ENCODE measurements at places on chromosomes 7 and 10.

DNA sequence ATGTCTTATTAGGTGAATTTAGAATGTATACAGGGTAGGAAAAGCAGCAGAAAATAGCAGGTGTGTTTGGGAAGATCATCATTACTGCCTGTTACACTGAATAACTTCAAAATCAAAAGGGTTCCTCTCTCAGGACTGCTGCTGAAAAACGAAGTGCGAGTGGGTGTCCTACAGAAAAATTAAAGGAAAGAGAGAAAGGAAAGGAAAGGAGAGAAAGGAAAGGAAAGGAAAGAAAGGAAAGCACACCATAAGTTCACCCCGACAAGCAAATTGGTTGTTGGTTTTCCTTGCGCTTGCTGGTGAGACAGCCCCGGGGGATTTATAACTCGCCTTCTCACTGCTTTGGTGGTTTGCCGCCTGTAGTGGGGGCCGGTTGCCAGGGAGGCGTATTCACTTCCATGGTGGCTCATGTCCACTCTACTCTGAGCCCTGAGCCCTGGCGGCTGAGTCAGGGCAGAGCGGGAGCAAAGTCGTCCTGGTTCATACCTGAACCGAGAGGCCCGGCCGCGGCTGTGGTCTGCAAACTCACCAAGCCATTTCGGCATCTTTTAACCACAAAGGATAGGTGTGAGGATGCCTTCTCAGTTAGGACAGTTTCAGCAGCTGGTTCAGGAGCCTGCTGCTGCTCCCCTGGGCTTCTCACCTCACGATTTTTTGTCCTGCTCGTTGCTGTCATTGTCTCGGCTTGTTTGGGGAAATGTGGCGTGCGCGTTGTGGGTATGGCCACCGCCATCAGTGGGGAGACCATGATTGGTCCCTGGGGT is 26.1 kb downstream of the INPP5A start:
- no peak for DNase-seq
- no peaks in the 10 kb centered on the region for H3K27me3 ChIP-seq
- H3K4me1 ChIP-seq = peaks cover 29% of the 10 kb centered on the region

- no peak overlapping the region for H3K4me3 ChIP-seq
- H3K4me1 ChIP-seq = peaks cover 2% of the 10 kb centered on the region
- H3K27ac ChIP-seq = no peak overlapping the region
- no peaks in the 10 kb centered on the region for H3K36me3 ChIP-seq
Measured at GRCh38 chr10:125091891-125092290, 68.5 kb downstream of the CTBP2 start.

GRCh38 chr10:133279326-133280226 is 2.9 kb upstream of the ADAM8 start:
- H3K4me1 ChIP-seq = peaks cover 22% of the 10 kb centered on the region
- no peak for DNase-seq
- no peaks in the 10 kb centered on the region for H3K27me3 ChIP-seq
- H3K36me3 ChIP-seq = peaks cover 5% of the 10 kb centered on the region

GRCh38 chr10:8013006-8013405 is 41.5 kb upstream of the GATA3 start:
- peaks cover 6% of the 10 kb centered on the region for H3K36me3 ChIP-seq
- DNase-seq = no peak
- peaks cover 2% of the 10 kb centered on the region for H3K4me1 ChIP-seq

DNA sequence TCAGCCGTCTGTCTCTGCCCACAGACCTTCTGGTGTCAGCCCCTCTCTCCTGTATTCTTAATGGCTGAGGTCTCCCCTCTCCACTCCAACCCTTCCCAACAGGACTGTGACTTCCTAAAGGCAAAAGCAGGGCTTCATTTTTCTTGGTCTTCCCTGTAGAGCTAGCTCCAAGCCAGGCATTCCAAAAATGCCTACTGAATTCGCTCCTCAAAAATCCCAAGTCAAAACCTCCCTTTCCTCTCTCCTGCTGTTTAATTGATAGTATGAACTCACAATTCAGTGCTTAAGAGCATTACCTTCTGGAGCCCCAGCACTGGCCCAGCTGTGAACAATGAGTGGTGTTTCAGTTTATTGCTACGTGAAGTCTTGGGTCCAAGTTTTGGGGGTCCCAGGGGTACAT is 628.4 kb downstream of the PARD3 start:
- no peak for DNase-seq
- no peak overlapping the region for H3K4me3 ChIP-seq
- H3K27ac ChIP-seq = no peak overlapping the region
- H3K36me3 ChIP-seq = no peaks in the 10 kb centered on the region
- peaks cover 24% of the 10 kb centered on the region for H3K27me3 ChIP-seq
- no peaks in the 10 kb centered on the region for H3K4me1 ChIP-seq

DNA sequence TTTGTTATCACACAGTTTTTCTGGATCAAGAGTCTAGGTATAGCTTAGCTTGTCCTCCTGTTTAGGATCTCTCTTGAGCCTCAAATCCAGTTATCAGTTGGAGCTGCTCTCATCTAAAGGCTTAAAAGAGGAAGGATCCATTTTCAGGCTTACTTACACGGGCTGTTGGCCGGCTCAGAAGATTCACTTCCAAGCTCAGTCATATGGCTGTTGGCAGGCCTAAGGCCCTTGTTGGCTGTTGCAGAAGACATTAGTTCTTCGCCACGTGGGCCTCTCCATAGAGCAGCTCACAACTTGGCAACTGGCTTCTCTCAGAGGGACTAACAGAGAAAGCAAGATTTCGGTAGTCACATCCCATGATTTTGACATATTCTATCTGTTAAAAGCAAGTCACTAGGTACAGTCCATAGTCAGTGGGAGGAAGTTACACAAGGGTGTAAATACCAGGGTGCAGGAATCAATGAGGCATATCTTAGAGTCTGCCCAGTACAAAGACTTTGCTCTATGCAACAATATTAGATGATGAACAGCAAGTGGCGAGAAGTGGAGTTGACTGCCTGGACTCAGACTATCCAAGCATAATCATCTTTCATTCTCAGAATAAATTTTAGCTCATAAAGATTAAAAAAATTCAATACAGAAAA is 280.1 kb upstream of the MBL2 start:
- H3K36me3 ChIP-seq = no peaks in the 10 kb centered on the region
- H3K27me3 ChIP-seq = no peaks in the 10 kb centered on the region
- DNase-seq = no peak
- no peak overlapping the region for H3K4me3 ChIP-seq
- H3K4me1 ChIP-seq = no peaks in the 10 kb centered on the region
- H3K27ac ChIP-seq = no peak overlapping the region

DNA sequence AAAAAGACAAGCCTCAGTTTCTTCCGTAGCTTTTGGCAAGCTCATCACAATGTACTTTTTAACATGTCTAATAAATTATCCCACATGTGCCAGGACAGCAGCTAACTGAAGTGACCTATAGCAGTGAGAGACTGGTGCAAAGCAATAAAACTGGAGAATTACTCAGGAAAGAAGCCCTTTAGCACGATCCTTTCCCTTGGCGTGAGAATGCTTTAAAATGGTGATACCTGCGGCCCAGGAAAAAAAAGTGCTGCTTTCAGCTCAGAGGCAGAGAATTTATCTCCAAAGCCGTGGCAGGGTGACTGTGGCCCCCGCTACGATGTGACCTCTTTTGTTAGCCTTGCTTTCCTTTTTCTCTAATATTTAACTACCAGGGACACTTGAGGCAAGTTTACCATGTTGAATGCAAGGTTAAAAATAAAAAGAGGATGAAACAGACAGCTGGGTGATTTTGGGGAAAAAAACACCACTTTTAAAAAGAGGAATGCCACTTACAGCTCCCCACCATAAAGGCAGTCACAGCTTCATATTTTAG is 184.0 kb downstream of the FANK1 start:
- H3K4me3 ChIP-seq = no peak overlapping the region
- H3K27me3 ChIP-seq = no peaks in the 10 kb centered on the region
- H3K4me1 ChIP-seq = no peaks in the 10 kb centered on the region

- no peak overlapping the region for H3K27ac ChIP-seq
- H3K4me1 ChIP-seq = no peaks in the 10 kb centered on the region
- DNase-seq = no peak
- H3K36me3 ChIP-seq = no peaks in the 10 kb centered on the region
- H3K4me3 ChIP-seq = no peak overlapping the region
- H3K27me3 ChIP-seq = no peaks in the 10 kb centered on the region
Measured at GRCh38 chr10:105269689-105270088, 628.6 kb downstream of the SORCS3 start.

- H3K27me3 ChIP-seq = peaks cover 16% of the 10 kb centered on the region
- DNase-seq = no peak
- no peak overlapping the region for H3K4me3 ChIP-seq
- no peaks in the 10 kb centered on the region for H3K4me1 ChIP-seq
- no peaks in the 10 kb centered on the region for H3K36me3 ChIP-seq
Measured at GRCh38 chr10:127364034-127364433, 167.6 kb upstream of the INSYN2A start.

DNA sequence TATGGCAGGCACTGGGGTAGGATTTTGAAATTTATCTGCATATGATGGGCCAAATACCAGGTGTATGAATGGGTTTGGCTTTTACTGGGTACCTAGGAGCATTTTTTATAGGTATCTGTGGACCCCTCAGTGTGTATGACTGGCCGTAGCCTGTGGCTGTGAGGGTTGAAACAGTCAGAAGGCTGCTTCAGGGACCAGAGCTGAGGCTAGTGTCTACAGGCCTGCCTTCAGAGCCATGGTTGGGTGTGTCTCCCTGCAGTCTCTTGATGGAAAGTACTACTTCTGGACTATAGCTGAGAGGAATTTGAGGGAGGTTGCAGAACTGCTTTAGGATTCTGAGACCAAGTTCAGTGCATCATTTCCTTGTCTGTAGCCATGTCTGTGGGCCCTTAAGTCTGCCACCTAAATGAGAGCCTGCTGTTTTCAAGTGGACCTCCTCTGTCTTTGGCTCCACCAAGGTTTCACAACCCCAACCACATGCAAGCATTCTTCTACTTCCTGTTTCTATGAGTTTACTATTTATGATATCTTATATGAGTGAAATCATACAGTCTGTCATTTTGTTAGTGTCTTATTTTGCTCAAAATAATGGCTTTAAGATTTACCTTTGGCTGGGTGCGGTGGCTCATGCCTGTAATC is 19.9 kb upstream of the ZNF138 start:
- no peaks in the 10 kb centered on the region for H3K27me3 ChIP-seq
- H3K4me3 ChIP-seq = no peak overlapping the region

DNA sequence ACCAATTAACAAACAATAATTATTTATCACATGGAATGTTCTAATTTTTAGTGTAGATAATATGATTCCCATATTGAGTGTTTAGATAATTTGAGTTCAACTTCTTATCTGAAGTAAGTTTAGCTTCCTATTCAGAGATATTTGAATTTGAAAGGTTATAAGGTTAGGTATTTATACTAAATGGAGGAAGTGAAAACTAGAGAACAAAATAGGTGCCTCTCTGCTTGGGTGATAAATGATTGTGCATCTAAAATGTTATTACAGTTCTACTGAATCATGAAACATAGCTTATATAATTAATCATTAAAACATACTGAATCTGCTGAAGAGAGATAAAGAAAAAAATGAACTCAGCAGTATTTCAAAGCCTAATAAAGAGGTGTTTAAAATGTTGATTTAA is 1174.3 kb downstream of the XPNPEP1 start:
- no peaks in the 10 kb centered on the region for H3K27me3 ChIP-seq
- H3K4me1 ChIP-seq = no peaks in the 10 kb centered on the region
- H3K36me3 ChIP-seq = no peaks in the 10 kb centered on the region
- H3K4me3 ChIP-seq = no peak overlapping the region

- no peaks in the 10 kb centered on the region for H3K27me3 ChIP-seq
- no peak overlapping the region for H3K27ac ChIP-seq
- H3K4me1 ChIP-seq = peaks cover 16% of the 10 kb centered on the region
- H3K4me3 ChIP-seq = no peak overlapping the region
- peaks cover 6% of the 10 kb centered on the region for H3K36me3 ChIP-seq
Measured at GRCh38 chr10:69211104-69211503, 9.0 kb upstream of the HKDC1 start.

GRCh38 chr10:17783751-17784150 is 25.4 kb upstream of the MRC1 start:
- no peak for DNase-seq
- no peaks in the 10 kb centered on the region for H3K4me1 ChIP-seq
- peaks cover 4% of the 10 kb centered on the region for H3K36me3 ChIP-seq
- peak overlapping the region; percentile 12 for H3K27ac ChIP-seq
- H3K27me3 ChIP-seq = peaks cover 10% of the 10 kb centered on the region
- no peak overlapping the region for H3K4me3 ChIP-seq
